ENCODE measurements at places on chromosomes 7 and 10. TPM values are rescaled to one million over a fixed set of nuclear protein-coding genes. Genes with fewer than 3 reads are reported as not detected.

DNA sequence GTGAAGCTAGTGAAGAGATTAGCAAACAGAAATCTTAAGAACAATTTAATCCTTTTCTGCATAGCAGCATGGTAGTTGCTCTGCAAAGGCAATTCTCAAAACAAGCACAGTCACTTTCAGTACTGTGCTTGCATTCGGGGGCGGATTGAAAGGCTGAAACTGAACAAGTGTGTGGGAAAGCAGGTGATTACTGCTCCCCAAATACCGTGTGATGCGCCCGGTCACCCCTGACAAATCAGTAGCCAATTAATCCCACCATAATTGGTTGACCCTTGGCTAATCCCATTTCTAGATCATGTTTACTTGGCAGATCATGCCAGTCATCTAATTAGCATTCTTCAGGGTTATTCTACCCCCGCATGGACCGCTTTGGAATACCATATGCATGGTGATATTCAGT is 76.5 kb upstream of the ADRB1 start:
- peaks cover 3% of the 10 kb centered on the region for H3K36me3 ChIP-seq
- no peak for DNase-seq
- H3K27ac ChIP-seq = no peak overlapping the region
- no peaks in the 10 kb centered on the region for H3K4me1 ChIP-seq

GRCh38 chr10:128566361-128566968 is 440.2 kb upstream of the MKI67 start:
- no peak overlapping the region for H3K4me3 ChIP-seq
- no peaks in the 10 kb centered on the region for H3K4me1 ChIP-seq
- no peaks in the 10 kb centered on the region for H3K36me3 ChIP-seq
- DNase-seq = no peak
- no peaks in the 10 kb centered on the region for H3K27me3 ChIP-seq

Gene NPC1L1
- total RNA-seq = not detected

- peaks cover 16% of the 10 kb centered on the region for H3K4me1 ChIP-seq
- H3K27ac ChIP-seq = no peak overlapping the region
- no peak overlapping the region for H3K4me3 ChIP-seq
- H3K36me3 ChIP-seq = no peaks in the 10 kb centered on the region
- DNase-seq = no peak
Observed at GRCh38 chr10:60570272-60570865, 180.7 kb upstream of the ANK3 start.

GRCh38 chr7:36972140-36972518 is 247.8 kb upstream of the AOAH start:
- no peaks in the 10 kb centered on the region for H3K36me3 ChIP-seq
- no peak overlapping the region for H3K4me3 ChIP-seq
- H3K27me3 ChIP-seq = no peaks in the 10 kb centered on the region
- no peak overlapping the region for H3K27ac ChIP-seq

Gene NXPH1
- total RNA-seq = 0.40 TPM

Gene ABCB1
- 0.88 TPM for total RNA-seq

Gene EMX2
- not detected for total RNA-seq

Gene DPYSL4
- total RNA-seq = 15.2 TPM

GRCh38 chr7:5545222-5545914 is 121.7 kb upstream of the TNRC18 start:
- H3K4me1 ChIP-seq = no peaks in the 10 kb centered on the region
- DNase-seq = no peak
- no peaks in the 10 kb centered on the region for H3K27me3 ChIP-seq
- no peak overlapping the region for H3K4me3 ChIP-seq
- no peaks in the 10 kb centered on the region for H3K36me3 ChIP-seq

DNA sequence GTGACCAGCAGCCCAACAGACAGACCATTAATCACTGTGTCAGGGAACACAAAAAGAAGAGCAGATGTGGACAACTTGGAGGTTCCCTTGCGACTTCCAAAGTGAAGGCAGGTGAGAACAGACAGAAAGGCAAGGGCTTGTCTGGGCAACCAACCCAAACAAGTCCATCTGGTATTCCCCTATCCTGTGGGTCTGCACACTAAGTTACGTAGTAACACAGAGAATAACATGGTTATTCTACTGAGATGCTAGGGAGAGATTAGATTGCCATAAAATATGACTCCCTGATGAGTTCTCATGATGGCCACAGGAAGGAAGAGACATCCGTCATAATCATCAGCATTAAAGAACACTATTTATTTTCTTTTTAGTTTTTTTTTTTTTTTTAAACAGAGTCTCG is 252.2 kb downstream of the CALN1 start:
- no peak overlapping the region for H3K27ac ChIP-seq
- H3K4me1 ChIP-seq = no peaks in the 10 kb centered on the region
- no peaks in the 10 kb centered on the region for H3K36me3 ChIP-seq
- DNase-seq = no peak
- H3K4me3 ChIP-seq = no peak overlapping the region

DNA sequence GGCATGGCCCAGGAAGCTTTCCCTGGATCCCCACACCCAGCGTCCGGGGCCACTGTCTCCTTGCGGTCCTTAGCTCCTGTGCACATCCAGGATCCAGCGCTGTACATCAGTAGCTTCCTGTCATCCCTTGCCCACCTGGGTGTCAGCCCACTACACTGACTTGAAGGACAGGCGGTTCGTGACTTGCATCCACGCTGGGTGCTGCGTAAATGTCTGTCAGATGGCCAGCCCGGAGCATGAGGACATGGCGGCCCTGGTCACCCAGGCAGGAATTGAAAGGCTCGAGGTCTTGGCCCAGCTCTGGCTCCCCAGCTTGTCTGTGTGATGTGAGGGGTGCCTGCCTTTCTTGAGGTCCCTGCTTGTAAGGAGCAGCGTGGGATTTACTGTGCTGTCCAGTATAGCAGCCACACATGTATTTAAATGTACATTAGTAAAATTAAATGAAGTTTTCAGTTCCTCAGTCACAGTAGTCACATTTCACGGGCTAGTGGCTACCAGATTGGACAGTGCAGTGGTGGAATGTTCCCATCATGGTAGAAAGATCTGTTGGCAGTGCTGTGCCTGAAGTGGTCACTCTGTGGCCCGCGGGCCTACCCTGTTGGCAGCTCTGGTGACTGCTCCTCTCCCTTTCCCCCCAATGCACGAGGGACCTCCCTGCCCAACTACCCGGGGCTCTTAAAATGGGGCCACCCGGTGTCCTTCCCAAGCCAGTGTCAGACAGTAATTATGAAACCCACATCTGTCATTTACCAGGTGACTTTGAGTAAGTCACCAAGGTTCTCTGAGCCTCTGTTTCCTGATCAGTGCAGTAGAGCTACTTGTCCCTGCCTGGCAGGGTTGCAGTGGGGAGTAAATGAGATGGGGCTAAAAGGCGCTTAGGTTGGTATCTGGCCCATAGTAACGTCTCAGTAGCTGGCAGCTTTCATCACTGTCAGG is 97.8 kb upstream of the PPIF start:
- no peaks in the 10 kb centered on the region for H3K4me1 ChIP-seq
- peaks cover under 1% of the 10 kb centered on the region for H3K27me3 ChIP-seq
- H3K4me3 ChIP-seq = no peak overlapping the region
- no peak for DNase-seq

DNA sequence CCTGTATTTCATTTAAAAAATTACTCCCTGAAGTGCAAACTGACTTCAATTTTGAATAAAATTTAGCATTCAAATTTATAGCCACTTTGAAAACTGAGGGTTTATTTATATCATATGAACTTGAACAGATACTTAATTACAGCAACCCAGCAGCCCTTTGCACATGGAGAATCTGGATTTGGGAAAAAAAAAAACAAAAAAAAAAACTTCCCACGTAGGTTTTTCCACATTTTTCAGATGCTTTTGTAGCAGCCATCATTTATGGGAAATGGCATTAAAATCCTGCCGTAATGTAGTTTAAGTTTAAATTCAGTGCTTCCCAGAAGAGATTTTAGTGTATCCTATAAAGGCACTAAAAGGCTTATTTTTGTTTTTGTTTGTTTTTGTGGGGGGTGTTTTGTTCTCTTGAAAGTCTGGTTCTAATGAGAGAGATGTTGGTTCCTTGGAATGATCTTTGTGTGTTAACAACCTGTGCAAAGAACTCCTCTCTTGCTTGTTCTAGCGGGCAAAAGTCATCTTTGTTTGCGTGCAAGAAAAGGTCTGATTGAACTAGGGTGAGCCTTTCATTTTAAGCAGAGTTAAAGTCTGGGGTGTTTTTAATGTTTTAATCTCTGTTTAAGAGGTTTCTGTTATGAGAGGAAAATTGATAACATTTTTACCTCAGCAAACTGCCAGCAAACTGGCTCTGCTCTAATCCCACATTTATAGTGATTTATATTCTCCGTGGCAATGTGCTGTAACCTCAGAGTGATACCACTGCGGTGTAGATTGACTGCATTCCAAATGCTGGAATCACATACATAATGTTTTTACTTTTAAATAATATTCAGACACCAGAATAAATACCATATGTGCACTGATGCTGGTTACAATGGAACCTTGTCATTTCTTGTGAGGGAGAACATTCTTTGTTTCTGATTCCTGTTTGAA is 105.5 kb downstream of the WNT2 start:
- DNase-seq = no peak
- no peak overlapping the region for H3K4me3 ChIP-seq
- H3K36me3 ChIP-seq = no peaks in the 10 kb centered on the region
- H3K27me3 ChIP-seq = no peaks in the 10 kb centered on the region
- no peaks in the 10 kb centered on the region for H3K4me1 ChIP-seq

- H3K4me3 ChIP-seq = no peak overlapping the region
- no peaks in the 10 kb centered on the region for H3K36me3 ChIP-seq
- H3K27me3 ChIP-seq = no peaks in the 10 kb centered on the region
- 0 out of 2 replicates have a peak, but pooled peaks cover 3% of the 10 kb centered on the region for H3K4me1 ChIP-seq
Observed at GRCh38 chr10:67612577-67613537, 83.1 kb downstream of the CTNNA3 start.

- no peak overlapping the region for H3K4me3 ChIP-seq
- H3K36me3 ChIP-seq = no peaks in the 10 kb centered on the region
- no peak overlapping the region for H3K27ac ChIP-seq
- H3K27me3 ChIP-seq = no peaks in the 10 kb centered on the region
- H3K4me1 ChIP-seq = no peaks in the 10 kb centered on the region
Observed at GRCh38 chr7:45435846-45436245, 138.3 kb upstream of the ADCY1 start.

DNA sequence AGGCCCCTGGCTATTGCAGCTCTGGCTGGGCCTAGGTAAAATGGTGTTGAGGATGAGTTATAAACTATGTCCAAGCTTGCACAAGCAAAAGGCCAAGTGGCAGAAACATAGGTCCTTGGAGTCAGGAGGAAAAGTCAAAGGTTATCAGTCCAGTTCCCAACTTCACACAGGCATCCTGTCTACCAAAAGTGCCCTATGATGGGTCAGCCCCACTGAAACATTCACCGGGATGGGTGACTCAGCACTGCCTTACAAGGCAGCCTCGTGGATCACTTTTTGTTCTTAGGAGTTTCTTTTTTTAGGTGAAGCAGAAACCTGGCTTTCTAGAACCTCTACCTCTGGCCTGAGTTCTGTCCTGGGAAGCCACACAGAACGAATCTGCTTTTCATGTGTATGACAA is 158.8 kb upstream of the LYZL2 start:
- H3K27me3 ChIP-seq = peaks cover 7% of the 10 kb centered on the region
- H3K4me3 ChIP-seq = no peak overlapping the region
- H3K4me1 ChIP-seq = no peaks in the 10 kb centered on the region
- no peak overlapping the region for H3K27ac ChIP-seq
- DNase-seq = no peak
- H3K36me3 ChIP-seq = no peaks in the 10 kb centered on the region

Gene SPDYE16
- not detected for total RNA-seq

Gene ST8SIA6
- 1.1 TPM for total RNA-seq
